ENCODE measurements at places on chromosomes 1 and 21.

- DNase-seq = no peak
These were observed 35.9 kb downstream of the CSF1 start for GRCh38 chr1:109946511-109946910.

DNA sequence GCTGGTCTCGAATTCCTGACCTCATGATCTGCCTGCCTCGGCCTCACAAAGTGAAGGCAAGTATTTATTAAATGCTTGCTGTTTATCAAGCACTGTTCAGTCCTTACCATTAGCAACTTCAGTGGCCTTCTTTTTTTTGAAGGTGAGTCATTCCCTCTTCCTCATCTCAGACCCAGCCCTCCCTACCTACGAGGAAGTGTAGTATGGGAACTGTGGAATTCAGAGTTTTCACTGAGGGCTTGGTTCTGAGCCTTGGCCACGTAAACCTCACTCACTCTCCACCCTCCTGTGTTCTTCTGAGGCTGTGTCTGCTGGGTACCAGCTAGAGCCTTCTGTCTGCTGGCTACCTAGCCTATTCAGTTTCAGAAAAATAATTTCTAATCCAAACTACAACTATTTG is 218.3 kb upstream of the SGIP1 start:
- no peak for DNase-seq

- no peak for DNase-seq
These were observed 32.9 kb downstream of the RASAL2 start for GRCh38 chr1:178126741-178127185.

DNA sequence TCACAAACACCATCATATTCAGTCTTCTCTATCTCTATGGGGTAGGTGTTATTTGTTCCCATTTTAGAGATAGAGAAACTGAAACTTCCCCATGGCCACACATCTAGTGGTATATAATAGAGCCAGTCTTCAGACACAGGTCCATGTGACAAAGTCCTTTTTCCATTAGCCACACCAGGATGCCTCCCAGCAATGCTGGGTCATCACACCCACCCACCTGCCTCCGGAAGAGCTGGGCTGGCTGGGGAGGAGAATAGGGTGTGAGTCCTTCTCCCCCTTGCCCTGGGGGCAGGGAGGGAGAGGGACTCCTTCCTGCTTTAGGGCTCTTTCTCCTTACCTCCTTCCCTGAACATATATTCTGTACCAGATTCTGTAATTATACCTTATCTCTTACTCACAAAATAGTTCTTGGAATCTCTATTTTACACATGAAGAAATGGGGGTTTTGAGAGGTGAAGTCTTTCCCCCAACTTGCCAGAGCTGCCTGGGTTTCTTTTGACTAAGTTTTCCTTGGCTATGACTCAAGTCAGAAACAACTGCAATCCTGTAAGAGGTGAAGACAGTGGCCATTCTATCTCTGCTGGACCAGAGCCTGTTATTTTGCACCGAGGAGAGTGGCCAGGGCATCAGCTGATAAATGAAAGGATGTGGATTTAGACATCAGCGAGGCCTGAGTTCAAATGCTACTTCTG is 30.0 kb downstream of the SOX13 start:
- peak; percentile 1 for DNase-seq

DNA sequence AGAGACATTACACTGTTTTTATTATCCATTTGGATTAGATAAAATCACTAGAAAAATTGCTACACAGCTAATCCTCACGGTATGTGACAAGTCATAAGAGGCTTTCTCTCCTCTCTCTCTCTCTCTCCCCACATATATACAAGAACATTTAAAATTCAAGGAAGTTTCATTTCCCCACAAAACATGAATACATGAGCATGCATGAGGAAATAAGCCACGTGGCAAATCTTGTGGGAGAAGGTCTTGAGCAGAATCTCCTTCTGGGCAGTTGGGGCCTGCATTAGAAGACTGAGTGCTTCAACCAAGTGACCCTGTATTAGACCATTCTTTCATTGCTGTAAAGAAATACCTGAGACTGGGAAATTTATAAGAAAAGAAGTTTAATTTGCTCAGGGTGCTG is 1313.1 kb downstream of the MRPL39 start:
- DNase-seq = no peak

DNA sequence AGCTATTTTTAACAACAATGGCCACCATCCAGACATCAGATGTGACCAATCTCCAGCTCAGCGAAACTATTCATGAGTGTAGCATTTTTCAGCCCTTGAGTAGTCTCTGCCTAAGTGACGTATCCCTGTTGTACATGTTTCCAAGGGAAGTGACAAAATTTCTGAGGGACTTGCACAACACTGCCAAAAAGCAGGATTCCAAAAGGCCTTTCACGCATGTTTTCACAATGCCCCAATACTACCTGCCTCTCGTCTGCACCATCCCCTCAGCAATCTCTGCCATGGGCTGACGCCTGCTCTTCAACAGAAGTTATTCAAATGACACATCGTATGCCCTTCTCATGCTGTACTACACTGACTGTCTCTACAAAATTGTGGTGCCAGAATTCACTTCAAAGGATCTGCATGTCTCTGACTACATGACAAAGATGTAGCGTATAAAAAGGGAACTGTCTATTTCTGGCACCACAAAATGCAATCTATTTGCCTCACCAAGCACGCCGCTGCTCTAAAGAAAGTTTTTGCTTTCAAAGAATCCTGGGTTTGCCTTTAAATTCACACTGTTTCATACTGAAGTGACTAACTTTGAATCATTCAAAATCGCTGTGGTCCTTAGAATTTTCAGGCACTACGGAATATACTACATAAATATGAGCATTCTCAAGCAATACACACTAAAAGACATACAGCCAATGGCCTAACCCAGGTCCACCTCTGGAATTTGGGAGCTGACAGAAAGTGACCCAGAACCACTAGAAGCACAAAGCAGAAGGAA is 32.9 kb downstream of the JAK1 start:
- peak; percentile 59 for DNase-seq

All from CD4-positive, alpha-beta T cell treated with Interleukin-4 for 1 hour (primary cell).